ENCODE measurements at places on chromosomes 11 and 22.

DNA sequence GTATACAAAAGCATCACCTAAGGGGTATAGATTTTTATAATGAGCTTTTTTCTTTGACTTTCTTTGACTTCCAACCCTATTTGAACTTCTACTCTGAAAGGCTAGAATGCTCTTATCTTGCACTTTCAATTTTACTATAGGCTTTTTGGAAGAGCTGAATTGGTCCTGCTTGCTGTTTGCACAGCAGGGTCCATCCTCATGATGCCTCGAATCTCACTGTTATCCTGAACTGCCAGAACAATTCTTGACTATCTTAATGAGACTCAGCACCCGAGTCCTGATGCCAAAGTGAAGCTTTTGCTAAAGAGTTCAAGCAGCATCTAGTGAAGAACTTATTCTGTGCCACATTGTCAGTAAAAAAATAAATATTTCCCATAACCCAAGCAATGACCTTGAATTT is 488.3 kb upstream of the ANO5 start:
- no peak for DNase-seq

GRCh38 chr11:64384981-64385944 is 26.3 kb downstream of the RPS6KA4 start:
- DNase-seq = no peak

DNA sequence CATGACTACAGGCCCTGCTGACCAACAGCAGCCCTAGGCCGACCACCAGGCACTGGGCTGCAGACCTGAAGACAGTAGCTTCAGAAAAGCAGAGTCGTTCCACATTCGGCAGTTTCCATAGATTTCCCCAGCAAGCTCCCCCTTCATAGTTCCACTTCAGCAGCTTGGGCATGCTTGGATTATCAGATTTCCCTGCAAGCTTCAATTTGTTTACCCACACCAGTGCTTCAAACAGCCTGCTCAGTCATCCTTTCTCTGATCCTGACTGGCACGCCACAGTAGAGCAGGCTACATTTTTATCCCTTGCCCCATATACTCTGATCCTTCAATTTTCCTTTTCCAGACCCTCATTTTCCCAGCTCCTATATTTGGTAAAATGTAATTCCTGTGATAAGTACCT is 51.1 kb upstream of the CFAP300 start:
- DNase-seq = no peak

GRCh38 chr22:27433099-27433498 is 368.5 kb downstream of the MN1 start:
- no peak for DNase-seq

DNA sequence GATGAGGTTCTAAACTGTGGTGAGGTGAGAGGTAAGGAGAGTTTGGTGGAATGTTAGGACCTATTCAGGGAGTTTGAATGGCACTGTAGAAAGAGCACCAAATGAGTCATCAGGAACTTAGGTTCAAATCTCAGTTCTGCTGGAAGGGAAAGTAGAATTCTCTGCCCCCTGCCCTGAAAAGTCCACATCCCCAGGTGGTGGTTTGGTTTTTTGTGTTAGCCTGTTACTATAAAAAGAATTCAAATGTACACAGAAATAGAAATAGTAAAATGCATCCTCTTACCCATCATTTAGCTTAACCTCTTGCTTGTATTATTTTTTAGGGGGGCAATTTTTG is 20.2 kb downstream of the PPFIBP2 start:
- DNase-seq = no peak
